ENCODE measurements at places on chromosomes 4 and X.

DNA sequence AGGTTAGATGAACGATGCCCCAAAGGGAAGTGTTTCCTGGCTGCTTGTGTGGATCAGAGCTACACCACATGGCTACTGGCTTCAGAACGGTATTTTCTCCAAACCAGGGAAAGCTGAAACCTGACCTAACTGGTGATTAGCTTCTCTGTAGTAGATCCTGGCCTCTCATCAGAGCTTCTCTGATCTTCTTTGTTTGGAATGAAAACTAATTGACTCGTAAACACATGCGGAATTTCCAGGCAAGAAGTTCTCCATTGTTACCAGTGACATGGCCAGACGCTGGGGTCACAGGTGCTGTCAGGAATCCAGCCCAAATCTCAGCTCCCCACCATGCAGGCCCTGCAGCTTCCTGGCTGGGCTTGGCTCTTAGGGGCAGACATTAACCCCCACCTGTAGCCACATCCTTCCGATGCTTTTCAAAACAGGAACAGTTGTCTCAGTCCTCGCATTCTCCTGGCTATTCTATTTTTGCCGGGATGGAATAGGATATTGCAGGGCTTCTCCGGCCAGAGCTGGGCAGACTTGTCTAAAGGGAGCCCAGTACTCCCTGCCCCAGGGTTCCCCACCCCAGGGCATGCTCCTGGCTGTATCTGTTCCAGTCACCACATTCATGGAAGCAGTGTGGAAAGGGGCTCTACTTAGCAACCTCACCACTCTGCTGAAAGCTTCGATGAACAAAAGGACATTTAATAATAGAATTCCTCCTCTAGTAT, 305.4 kb upstream of the F9 start:
- no peak for DNase-seq

DNA sequence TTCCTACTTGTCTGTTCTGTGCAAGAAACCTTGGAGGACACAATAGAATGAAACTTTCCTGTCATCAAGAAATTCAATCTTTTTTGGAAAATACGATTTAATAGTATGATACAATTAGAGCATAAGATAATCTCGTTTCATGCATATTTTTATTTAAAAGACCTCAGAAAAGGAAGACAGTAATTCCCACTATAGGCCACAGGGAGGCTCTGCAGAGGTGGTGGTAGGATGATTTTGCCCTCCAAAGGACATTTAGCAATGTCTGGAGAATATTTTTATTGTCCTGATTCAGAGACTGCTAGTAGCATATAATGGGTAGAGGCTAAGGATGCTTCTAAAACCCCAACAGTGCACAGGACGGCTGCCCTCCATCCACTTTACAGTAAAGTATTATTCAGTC, 68.7 kb downstream of the PAK3 start:
- no peak for DNase-seq

GRCh38 chrX:148620023-148620422, 119.6 kb downstream of the AFF2 start:
- DNase-seq: no peak

DNA sequence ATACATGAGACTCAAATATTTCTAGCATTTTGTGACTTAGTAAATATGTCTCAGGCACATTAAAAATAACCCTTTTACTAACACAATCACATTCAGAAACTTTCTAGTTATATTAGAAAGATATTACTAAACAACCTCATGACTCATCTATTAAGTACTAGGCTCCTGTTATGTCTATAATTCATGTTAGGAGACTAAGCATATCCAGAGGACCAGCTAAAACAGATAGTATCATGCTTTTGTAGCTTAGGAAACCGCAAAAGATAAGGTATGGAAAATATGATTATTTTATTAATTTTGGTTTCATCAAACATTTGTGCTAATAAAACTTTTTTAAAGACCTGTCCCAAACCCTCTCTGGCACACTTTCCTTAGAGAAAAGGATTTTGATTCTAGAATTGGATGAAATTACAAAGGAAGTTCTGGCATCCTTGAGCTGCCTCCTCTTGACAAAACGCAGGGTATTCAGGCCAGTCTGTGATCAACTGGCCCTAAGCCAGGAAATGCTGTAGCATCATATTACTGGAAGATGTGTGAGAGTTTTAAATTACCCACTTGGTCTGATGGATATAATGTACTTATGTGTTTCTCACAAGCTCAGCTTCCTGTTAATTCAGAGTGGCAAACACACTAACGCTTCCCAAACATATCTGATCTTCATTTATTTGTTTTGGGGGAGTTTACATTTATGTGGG, 60.4 kb downstream of the NRK start:
- no peak for DNase-seq

GRCh38 chr4:179601671-179602070, 2159.4 kb upstream of the AGA start:
- no peak for DNase-seq

DNA sequence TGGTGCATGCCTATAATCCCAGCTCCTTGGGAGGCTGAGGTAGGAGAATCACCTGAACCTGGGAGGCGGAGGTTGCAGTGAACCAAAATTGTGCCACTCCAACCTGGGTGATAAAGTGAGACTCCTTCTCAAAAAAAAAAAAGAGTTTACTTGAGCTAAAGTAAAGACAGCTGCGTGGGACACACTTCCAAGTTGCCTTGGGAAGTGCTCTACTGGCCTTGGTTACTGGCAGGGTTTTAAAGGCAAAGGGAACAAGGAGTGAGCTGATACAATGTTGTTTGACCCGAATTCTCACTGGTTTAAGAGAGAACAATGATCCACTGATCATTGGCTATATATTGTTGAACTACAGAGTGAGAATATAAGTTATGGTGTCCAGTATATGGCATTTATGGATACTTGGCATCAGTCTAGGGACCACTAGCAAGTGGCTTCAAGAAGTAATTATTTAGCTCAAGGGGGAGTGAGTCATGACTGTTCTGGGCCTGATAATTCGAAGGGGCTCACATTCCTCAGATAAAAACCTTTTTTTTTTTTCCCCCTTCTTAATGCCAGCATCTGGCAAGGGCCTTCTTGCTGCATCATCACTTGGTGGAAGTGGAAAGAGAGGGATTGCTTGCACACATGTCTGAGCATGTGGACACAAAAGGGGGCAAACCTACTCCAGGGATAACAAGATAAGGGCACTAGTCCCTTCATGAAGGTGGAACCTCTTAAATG, 32.3 kb downstream of the GRK4 start:
- DNase-seq: no peak

GRCh38 chrX:6826856-6827255, 291.9 kb upstream of the VCX3A start:
- no peak for DNase-seq

- DNase-seq: no peak
These were observed 95.9 kb upstream of the C1QTNF7 start for GRCh38 chr4:15331930-15332329.

- no peak for DNase-seq
These were observed 197.1 kb downstream of the SPRY1 start for GRCh38 chr4:123593655-123594054.

- peak; percentile 8 for DNase-seq
These were observed 3.4 kb upstream of the PCDH7 start for GRCh38 chr4:30716681-30717207.

GRCh38 chrX:44506678-44507077, 36.0 kb downstream of the FUNDC1 start:
- DNase-seq: no peak

GRCh38 chrX:53085661-53086229, 3.6 kb downstream of the TSPYL2 start:
- DNase-seq: no peak

- no peak for DNase-seq
These were observed 161.6 kb upstream of the PGRMC2 start for GRCh38 chr4:128449251-128449650.

DNA sequence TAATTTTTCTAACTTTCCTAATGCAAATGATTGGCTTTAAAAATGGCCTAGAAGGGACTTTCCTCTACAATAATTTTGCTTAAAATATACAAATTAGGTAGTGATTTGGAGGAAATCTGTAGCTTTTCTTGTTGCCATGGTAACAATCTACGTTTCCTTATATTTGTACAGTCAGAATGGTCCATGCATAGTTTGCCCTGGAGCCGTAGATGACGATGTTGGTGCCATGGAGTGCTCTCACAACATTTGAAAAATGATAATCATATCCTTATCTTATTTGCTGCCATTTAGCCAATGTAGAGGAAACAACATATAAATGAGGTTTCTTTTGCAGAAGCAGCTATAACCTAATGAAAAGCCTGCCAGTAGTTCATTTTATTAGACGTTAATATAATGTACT, 89.0 kb upstream of the NMU start:
- DNase-seq: no peak

GRCh38 chr4:83248486-83248885, 36.1 kb downstream of the COQ2 start:
- DNase-seq: no peak

All from fibroblast of gingiva (primary cell).